DND-41 (cell line): ENCODE measurements at places on chromosomes 12 and 14.
A peak's percentile ranks its signal among the peaks of the same experiment; 100 is the strongest.

DNA sequence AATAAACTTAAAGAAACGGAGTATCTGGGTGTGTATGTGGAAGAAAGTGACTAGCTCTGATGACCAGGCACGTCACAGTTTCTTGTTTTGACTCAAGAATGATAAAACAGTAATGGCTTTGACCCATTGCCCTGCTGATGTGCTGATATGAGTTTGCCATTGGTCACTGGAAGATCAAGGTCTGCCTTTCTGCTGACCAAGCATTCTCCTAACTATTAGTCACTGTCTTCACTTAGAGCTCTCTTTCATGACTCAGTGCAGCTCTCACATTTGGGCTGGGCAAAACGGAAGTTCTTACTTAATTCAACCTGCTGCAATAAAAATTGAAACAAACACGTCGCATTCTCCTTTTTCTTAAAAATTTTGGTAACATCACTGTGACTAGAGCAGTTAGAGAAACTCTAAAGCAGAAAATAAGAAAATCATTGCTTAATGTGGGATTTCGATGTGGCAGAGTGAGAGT is 366.7 kb downstream of the BTG1 start:
- no peak for DNase-seq

- DNase-seq, result no peak
Measured at GRCh38 chr14:64508215-64508776, 3.7 kb downstream of the ZBTB1 start.

DNA sequence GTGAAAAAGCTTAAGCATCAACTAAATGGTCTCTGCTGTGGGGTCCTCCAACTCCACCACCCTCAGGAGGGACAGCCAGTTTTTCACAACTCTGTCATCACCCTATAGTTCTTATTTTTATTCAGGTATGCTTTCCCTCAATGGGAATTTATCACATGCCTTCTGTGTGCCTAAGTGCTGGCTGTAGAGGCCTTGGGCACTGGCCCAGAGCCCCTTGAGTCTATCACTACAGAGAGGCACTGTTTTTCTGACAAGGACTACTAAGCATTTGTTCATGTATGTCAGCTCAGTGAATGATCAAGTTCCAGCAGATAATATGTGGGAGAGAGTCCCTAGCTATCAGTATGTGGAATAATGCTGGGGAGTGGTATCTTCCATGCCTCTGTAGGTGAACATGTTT is 463.9 kb downstream of the NPAS3 start:
- DNase-seq, result no peak

DNA sequence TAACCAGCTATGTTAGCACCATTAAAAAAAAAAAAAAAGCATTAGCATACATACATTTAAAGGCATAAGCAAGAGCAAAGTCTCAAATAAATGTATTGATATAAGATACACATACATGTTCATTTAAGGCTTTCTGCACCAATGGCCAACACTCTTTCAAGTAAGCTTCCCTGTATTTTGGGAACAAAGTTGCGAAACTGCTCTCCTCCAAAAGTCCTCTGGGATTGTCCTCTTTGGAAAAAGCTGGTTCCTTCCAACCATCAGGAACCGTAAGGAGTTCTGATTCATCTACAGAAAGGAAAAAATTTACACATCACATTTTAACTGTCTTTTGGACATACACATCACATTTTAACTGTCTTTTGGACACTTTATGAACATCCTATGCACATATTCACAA is 3.2 kb downstream of the KRR1 start:
- no peak for DNase-seq

GRCh38 chr12:132095520-132096409 is 48.4 kb downstream of the DDX51 start:
- DNase-seq, result no peak

GRCh38 chr14:76352639-76353281 is 23.2 kb upstream of the ESRRB start:
- DNase-seq, result peak; percentile 46

GRCh38 chr12:116236148-116236731 is 41.3 kb downstream of the MED13L start:
- peak; percentile 66 for DNase-seq

DNA sequence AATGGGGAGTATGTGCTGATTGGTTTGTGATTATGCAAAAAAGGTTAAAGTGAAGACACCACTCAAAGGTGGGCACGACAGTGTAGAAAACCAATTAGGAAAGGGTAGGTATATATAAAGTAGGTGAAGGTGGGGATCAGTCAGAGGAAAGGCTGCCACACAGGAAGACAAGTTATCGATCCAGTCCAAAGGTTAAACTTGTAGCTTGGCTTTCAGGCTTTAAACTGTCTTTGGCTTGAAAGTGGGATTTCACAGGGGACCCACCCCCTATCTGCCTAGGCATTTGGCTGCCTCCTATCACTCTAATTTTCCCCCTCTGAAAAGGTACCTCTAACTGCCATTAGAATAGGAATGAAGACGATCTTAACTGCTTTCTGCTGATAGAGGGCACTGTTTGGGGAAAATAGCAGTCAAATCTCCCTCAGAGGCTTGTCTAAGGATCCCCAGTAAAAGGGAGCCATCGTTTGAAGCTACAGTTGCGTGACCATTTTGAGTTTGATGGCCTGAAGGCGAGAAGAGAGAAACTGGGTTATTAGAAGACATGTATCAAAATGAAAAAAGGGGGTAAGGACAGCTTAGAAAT is 250.2 kb downstream of the GPHN start:
- DNase-seq, result no peak

DNA sequence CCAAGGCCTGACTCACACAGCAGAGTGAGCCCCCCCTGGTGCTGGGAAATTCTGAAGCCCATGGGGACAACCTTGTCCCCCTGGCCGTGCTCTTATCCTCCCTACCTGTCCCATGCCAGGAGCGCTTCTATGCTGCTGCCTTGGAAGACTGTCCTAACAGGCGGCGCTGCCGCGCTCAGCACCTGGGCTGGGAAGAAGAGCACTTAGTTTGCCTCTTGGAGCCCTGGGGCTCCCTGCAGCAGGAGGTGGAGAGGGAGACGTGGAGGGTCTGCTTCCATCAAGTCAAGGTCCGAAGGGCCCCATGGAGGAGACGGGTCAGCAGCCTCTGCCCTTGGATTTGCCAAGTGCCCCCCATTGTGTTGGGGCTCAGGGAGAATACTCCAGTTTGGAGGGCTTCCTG is 300.5 kb downstream of the CACNA1C start:
- no peak for DNase-seq

DNA sequence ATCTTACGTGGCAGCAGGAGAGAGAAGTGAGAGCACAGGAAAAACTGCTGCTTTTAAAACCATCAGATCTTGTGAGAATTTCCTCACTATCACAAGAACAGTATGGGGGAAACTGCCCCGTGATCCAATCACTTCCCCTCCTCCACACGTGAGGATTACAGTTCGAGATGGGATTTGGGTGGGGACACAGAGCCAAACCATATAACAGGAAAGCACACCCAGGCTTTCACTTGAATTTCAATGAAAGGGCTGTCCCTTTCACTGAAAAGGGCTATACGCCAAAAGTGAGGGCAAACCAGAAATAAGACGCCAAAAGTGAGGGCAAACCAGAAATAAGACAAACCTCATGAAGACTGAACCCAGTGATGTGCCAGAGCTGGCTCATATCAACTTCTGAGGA is 22.8 kb upstream of the TMEM233 start:
- no peak for DNase-seq

- DNase-seq, result peak; percentile 27
Measured at GRCh38 chr14:68143341-68143841, 323.8 kb downstream of the RAD51B start.

- DNase-seq, result no peak
Measured at GRCh38 chr12:80356097-80356496, 87.9 kb upstream of the PTPRQ start.

DNA sequence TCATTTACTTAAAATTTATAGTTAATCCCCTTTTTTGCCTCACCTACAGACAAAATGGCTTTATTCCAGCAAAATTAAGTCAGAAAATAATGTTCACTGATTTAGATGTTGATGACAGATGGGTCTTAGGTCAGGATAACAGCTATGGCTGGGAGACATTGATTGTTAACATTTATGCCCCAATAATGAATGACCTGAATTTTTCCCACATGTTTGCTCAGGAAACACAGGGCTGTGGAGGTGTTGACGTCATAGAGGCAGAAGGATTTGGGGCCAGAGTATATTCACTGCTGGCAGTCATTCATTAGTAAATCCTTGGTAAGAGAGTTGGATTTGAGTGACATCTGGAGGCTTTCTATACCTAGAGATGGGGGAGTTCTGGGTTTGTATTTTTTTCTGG is 121.3 kb downstream of the PDE3A start:
- DNase-seq, result no peak

GRCh38 chr12:22978962-22979361 is 354.0 kb downstream of the ETNK1 start:
- DNase-seq, result no peak

DNA sequence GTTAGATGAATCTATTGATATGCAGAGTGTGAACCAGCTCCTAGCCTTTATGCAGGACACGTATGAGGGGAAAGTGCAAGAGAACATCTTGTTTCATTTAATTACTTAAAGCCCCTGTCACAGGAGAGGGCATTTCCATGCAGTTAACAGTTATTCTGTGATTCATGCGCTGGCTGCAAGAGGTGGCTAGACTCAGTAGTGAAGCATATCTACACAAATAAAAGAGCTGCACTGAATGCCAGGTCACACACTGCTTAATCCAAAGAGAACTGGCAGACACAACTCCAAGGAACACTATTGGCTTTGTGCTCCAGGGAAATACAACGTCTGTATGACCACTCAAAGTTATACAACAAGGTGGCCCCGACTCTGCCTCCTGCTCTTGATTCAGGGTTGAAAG is 394.1 kb downstream of the C12orf75 start:
- DNase-seq, result no peak

DNA sequence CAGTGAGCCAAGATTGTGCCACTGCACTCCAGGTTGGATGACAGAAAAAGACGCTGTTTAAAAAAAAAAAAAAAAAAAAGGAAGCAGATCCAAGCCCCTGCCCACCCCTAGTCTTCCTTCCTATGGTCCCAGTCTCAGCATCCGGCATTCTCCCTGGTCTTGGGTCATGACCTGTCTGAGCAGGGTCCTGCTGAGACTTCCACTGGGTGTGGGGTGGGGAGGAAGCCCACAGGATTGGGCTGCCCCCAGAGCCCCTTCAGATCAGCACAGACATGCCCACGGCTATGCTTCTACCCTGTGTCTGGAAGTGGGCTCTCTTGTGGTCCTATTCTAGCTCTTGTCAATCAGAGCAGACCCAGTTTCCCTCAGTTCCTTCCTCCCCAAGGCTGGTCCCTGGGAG is 12.6 kb upstream of the PLEK2 start:
- no peak for DNase-seq

GRCh38 chr12:106329231-106329982 is 26.9 kb downstream of the TCP11L2 start:
- DNase-seq, result no peak

DNA sequence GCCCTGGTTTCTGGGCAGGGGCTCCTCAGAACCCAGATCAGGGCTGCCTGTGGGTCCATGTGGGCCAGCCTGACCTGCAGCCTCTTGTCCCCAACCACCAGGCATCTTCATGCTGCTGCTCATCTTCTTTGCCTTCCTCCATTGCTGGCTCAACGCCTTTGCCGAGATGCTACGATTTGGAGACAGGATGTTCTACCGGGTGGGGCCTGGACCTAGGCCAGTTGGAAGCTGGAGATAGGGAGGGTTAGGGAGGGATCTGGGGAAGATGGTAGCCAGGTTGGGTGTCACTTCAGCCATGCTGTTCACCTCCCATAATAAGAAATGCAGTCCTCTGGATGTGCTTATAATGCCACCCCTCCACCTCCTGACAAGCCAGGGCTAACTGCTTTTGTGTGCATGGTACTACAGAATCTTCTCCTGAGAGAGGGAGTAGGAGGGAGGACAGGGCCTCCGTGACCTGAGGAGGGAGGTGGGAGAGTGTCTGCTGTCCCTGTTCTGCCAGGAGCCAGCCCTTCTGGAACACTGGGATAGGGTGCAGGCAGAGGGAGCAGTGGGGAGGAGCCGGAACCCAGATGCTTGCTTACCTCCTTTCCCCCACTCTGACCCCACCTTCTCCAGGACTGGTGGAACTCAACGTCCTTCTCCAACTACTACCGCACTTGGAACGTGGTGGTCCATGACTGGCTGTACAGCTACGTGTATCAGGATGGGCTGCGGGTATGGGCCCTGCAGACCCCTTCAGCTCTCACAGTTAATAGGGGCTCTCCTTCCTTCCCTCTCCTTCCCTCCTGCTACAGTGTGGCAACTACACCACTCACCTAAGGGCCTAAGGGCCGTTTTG is 17.6 kb downstream of the SOAT2 start:
- no peak for DNase-seq

DNA sequence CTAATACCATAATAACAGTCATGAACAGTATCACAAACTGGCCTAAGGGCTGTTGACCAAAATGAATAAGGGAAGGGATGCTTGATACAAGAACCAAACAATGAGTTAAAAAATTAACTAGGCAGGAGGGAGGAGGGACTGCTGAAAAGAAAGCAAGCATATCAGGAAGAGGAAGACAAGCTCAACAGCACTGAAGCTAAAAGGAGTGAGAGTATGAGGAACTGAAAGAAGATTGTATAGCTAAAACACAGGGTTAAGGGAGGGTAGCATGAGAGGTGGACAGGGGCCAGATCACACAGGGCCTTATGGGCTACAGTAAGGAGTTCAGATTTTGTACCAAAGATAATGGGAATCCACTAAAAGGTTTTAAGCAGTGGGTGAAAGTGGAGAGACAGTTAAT is 34.1 kb downstream of the ITGA7 start:
- DNase-seq, result no peak

GRCh38 chr12:57044889-57045288 is 5.0 kb downstream of the MYO1A start:
- DNase-seq, result no peak

DNA sequence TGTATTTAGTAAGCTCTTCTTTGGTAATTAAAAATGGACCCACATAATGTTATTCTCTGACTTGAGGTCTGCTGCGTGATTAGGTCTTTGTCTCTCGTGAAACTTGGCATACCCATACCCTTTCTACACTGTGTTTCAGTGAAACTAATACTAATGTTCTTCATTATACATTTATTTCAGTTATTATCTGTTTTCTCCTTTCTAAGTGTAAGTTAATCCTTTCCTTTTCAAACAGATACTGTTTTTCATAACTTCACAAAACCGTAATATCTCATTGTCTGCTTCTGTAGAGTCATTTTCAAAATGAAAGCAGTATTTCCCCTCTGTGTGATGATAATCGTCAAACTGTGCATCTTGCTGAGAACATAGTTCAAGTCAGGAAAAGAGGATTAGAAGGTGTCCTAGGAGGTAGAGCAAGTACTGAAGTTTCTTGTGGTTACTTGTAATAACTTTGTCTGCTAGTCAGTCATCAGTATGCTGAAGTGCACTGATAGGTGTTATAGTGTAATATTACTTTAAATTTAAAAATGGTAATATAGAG is 15.9 kb downstream of the PYROXD1 start:
- DNase-seq, result no peak
